ENCODE measurements at places on chromosomes 1 and 21.

GRCh38 chr1:164515231-164515630 is 43.8 kb upstream of the PBX1 start:
- DNase-seq: no peak

GRCh38 chr1:44219301-44219626 is 6.0 kb downstream of the DMAP1 start:
- no peak for DNase-seq

- no peak for DNase-seq
Measured at GRCh38 chr1:205763980-205764379, 11.3 kb downstream of the RAB29 start.

GRCh38 chr1:232422098-232422497 is 207.8 kb downstream of the SIPA1L2 start:
- DNase-seq: peak; percentile 12

- no peak for DNase-seq
Measured at GRCh38 chr1:113390871-113391648, 745 bp downstream of the MAGI3 start.

DNA sequence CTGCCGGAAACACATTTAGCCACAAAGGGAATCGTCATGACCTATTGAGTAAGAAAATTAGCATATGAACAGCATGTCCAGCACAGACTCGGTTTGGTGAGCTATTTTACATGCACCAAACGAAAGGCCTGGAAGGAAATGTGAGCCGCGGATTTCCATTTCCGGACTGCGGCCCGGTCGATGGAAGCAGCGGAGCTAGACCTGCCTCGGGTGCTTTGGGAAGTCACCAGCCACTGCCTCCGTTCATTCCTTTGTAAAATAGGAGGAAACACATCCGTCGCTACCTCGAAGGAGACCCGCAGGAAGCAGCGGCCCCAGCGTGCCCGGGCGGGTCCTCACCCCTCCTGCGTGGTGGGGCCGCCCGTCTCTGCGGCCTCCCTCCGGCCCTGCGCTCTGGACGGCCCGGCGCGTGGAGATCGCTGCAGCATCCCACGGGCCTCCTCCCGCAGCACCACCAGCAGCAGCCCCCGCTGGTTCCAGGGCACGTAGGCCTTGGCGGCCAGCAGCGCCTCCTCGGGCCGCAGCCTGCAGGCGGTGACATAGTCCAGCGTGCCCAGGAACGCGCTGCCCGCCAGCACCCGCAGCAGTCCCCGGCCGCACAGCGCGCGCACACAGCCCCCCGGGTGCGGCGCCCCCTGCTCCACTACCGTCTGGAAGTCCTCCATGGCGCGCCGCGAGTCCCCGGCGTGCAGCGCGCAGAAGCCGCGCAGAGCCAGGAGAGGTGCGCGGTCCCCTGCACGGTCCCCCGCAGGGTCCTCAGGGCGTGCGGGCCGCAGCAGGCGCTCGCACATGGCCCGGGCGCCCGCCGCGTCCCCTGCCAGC is 12.1 kb downstream of the TTC34 start:
- DNase-seq: no peak

DNA sequence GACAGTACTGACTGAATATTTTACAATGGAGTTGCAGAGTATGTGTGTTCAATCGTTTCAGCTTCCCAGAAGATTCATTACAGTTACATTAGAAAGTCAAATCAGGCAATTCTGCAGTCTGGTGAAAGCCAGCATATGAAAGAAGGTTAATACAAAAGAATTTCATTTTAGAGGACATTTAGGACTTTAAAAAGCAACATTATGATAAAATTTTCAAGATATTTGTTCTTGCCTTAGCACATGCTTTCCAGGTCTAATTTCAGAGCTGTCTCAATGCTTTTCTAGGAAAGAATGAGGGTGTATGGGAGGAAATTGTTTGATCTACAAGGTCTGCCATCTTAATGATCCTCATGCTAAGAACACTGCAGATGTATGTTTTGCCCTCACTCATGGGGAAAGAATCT is 63.2 kb downstream of the RERE start:
- no peak for DNase-seq

DNA sequence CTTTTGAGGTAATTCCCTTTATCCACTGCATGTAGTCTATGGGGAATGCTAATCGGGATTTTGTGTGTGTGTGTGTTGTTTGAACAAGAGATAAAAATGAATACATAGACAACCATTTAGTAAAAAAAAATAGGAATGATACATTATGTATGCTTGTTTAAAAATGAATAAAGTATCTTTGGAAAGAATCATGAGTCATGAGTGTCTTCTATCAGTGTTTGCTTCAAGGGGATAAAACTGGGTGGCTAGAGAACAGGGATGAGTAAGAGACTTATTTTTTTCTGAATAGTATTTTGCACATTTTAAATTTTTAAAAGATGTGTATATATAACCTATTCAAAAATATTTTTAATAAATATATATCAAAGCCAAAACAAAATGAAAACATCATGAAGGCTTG is 839.4 kb upstream of the ADGRL4 start:
- DNase-seq: no peak

DNA sequence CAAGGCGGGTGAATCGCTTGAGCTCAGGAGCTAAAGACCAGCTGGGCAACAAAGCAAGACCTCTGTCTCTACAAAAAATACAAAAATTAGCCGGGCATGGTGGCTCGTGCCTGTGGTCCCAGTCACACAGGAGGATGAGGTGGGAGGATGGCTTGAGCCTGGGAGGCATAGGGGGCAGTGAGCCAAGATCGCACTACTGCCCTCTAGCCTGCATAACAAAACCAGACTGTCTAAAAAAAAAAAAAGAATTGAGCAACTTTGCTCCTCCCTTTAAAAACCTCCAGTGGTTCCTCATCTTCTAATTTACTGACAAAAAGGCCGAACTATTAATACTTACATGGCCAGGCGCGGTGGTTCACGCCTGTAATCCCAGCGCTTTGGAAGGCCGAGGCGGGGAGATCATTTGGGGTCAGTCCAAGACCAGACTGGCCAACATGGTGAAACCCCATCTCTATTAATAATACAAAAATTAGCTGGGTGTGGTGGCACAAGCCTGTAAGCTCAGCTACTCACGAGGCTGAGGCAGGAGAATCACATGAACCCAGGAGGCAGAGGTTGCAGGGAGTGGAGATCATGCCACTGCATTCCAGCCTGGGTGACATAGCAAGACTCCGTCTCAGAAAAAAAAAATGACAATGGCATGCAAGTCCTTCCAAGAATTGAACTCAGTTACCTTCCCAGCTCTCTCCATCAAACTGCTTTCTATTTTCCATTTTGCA is 4.4 kb downstream of the ACBD3 start:
- no peak for DNase-seq

DNA sequence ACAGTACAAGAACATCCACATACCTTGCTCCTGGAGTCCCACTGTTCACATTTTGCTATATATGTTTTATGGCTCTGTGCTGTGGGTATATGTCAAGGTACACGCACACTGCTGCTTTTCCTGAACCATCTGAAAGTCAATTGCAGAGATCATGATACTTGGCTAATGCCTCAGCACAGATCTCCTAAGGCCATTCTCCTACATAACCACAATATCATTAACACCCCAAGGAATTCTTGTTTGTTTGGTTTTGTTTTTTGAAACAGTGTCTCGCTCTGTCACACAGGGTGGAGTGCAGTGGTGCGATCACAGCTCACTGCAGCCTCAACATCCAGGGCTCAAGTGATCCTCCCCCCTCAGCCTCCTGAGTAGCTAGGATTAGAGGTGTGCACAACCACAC is 16.0 kb downstream of the CTNNBIP1 start:
- DNase-seq: no peak

DNA sequence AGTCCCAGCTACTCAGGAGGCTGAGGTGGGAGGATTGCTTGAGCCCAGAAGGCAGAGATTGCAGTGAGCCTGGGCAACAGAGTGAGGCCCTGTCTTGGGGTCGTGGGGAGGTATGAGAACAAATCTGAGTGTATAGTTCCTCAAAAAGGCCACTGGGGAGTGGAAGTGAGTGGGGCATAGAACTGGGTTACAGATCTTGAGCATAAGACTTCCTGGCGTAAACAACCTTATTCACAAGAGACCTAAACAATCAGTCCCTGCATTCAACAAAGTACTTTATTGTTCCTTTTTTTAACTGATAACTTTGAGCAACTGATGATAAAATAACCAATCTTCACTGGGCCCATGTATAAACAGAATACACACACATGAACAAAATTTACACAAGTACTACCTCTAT is 72.7 kb upstream of the MUTYH start:
- no peak for DNase-seq

- DNase-seq: no peak
Measured at GRCh38 chr1:242239398-242239797, 240.5 kb upstream of the MAP1LC3C start.

DNA sequence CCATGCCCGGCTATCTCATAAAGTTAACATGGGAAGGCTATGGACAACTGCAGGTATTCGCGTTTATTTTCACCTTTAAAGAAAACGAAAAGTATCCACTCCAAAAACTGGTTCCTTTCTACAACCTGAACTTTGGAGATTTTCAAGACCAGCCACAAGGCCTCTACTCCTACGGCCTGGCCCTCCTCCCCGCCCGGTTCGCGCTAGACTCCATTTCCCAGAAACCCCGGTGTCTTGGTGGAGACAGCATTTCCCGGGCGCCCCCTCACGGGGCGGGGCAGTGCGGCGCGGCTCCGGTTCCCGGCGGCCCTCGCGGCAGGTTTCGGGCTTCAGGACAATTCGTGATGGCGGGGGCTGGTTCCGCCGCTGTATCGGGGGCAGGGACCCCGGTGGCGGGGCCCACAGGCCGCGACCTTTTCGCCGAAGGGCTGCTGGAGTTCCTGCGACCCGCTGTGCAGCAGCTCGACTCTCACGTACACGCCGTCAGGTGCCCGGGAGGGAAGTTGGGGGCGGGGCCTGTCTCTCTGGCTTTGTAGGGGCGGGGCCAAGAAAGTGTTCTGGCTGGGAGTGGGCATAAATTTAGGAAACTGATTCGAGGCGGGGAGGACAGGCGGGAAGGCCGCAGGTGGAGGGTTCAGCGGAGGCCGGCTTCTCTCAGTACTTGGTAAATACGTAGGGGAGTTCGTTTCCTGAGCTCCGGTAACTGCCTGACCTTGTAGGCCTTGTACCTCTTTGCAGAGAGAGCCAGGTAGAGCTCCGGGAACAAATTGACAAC is at the start of gene SNAPIN:
Gene SNAPIN (plus strand): TSS at position 304 of the 775 bp plus-strand sequence. CDS start 41 bp downstream, at position 345.
- peak; percentile 51 for DNase-seq

GRCh38 chr1:172298141-172298540 is 122.3 kb upstream of the C1orf105 start:
- DNase-seq: no peak

GRCh38 chr1:145961425-145962156 is 2.8 kb downstream of the ANKRD34A start:
- DNase-seq: no peak

DNA sequence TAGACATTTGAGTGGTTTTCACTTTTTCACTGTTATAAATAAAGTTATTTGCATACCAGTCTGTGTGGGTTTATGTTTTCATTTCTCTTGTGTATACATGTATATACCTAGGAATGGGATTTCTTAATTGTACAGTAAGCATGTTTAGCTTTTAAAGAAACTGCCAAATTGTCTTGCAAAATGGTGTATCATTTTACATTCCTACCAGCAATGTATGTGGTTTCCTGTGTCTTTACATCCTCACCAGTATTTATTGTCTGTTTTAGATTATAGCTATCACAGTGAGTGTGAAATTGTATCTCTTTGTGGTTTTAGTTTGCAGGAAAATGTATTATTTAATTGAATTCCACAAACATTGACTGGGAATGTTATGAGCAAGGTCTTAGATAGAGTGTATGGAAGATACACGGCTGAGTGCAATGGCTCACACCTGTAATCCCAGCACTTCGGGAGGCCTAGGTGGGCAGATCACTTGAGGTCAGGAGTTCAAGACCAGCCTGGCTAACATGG is 57.3 kb downstream of the MACF1 start:
- DNase-seq: no peak

- no peak for DNase-seq
Measured at GRCh38 chr1:91567583-91567982, 66.9 kb downstream of the CDC7 start.

DNA sequence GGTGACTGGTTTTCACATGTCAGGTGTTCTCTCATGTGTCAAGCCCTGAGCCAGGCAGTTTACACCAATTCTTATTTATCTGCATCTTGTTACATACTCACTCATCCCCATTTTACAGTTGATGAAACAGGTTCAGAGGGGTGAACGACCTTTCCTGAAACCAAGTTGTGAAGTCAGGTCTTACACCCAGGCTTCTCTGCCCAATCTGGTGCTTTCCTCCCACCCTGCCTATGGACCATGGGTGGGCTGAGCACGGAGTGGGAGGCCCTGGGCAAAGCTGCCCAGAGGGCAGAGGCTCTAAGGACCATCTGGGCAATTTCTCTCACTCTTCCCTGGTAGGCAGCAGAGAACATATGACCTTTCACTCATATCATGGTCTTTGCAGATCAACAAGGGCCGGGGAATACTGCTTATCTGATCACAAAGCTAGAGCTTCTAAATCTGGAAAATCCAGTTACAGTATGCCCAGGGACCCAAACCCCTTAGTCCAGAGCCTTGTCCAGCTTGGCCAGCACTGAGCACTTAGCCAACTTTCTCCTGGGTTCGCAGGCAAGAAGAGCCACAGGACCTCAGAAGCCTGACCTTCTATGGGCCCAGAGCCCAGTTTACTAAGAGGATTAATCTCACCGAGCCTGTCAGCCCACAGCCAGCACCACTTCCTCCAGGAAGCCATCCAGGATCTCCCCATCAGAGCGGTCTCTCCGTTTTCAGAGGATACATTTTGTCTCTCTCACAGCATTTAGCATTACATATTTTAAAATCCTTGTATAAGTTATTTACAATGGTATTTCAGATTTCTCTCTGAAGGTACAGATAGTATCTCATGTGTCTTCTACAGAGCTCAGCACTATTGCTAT is 16.0 kb upstream of the TTC39A start:
- no peak for DNase-seq

- DNase-seq: no peak
Measured at GRCh38 chr1:204337036-204337429, 22.7 kb downstream of the PLEKHA6 start.

DNA sequence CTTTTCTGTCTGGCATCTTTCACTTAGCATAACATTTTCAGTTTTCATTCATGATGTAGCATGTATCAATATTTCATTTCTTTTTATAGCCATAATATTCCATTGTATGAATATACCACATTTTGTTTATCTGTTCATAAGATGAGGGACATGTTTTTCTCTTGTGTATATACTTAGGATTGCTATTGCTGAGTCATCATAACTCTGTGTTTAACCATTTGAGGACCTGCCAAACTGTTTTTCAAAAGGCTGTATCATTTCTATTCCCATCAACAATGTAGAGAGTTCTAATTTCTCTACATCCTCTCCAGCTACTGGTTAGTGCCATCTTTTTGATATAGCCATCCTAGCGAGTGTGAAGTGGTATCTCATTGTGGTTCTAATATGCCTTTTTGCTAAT is 26.2 kb downstream of the MPZL1 start:
- no peak for DNase-seq

GRCh38 chr1:62064829-62065407 is 129.7 kb upstream of the L1TD1 start:
- no peak for DNase-seq

DNA sequence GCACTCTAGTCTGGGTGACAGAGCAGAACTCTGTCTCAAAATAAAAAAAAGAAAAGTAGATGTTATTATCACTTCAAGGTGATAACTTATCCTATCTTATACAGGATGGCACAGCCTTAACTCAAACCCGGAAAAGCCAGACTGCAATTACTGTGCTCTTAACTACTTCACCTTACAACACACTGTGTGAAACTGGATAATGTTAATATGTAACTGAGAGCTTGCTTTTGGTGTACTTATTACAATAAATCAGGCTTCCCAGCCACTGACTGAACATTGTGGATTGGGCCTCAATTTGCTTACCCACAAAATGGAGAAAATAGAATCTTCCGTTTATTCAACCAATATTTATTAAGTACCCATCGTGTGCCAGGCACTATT is 1.4 kb downstream of the ORC1 start:
- DNase-seq: no peak
